ENCODE measurements at places on chromosomes 4 and X. TPM values are rescaled to one million over a fixed set of nuclear protein-coding genes. Genes with fewer than 3 reads are reported as not detected.

Gene OTUD6A
- total RNA-seq, result not detected

Gene PPBP
- not detected for total RNA-seq

Gene S100G
- not detected for total RNA-seq

Gene AMOT
- 55.2 TPM for total RNA-seq

Gene ETDB
- not detected for total RNA-seq

Gene MMGT1
- total RNA-seq, result 30.3 TPM
